ENCODE measurements at places on chromosomes 4 and X.
A peak's percentile ranks its signal among the peaks of the same experiment; 100 is the strongest.

- no peak for DNase-seq
Observed at GRCh38 chr4:132827522-132827921, 321.6 kb upstream of the PCDH10 start.

DNA sequence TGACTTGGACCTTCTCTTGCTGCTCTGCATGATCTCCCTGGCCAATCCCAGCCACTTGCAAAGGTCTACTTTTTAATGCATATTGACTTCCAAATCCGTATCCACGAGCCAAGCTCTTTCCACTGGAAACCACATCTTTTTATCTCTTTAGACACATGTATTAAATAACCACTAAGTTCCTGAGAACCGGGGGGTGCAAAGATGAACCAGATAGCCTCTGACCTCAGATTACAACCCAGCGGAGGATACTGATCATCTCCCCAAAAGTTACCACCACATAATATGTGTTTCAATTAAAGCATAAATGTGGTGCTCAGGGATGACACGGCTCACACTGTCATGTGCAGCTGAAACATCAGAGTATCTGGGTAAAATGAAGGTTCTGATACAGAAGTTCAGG is 40.4 kb upstream of the FAM9B start:
- no peak for DNase-seq

DNA sequence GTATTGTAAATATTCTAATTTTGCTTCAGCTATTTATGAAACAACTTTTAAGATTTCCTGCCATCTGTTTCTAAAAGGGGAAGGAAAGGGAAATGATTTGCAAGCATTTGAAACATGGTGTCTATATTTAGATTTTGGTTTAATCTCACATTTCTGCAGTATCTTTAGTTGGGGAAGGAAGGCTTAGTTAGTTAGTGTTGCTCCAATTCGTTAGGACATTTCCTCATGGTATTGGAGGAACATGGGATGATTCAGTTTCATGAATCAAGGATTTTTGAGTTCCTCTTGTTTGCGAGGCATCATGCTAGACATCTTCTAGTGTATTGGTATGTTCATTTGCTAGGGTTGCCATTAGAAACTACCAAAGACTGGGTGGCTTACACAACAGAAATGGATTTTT is 20.5 kb upstream of the TMEM192 start:
- DNase-seq: no peak

- DNase-seq: no peak
Observed at GRCh38 chr4:103054030-103054429, 22.5 kb downstream of the SLC9B2 start.

- DNase-seq: no peak
Observed at GRCh38 chr4:136203199-136203598, 1329.1 kb downstream of the PCDH18 start.

DNA sequence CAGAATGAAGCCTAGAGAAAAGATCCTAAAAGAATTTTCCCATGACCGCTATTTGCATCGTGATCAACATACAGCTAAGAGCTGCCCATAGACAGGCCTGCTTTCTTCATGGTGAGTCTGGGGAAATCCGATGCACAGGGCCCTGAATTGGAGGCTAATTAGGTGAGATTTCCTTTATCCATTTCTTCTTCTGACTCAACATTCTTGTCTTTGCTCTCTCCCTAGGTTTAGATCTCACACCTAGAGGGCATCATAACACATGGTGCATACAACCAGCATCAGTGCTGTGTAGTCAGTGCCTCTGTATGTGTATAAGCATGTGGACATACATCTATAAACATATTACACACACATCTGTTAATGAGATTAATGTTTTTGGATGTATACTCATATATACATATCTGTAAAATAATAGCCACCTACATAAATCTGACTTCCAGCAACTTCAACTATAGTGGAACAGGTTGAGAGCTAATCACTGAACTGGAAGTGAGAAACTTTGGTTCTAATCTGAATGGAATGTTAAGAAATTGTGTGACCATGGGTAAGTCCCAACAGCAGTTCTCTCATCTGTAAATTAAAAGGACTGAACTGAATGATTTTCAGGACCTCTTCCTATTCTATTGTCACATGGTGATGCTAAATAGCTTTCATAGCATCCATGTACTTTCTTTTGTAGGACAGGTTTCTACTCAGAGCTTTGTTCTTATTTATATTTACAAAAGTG is 17.5 kb downstream of the GATB start:
- peak; percentile 43 for DNase-seq

DNA sequence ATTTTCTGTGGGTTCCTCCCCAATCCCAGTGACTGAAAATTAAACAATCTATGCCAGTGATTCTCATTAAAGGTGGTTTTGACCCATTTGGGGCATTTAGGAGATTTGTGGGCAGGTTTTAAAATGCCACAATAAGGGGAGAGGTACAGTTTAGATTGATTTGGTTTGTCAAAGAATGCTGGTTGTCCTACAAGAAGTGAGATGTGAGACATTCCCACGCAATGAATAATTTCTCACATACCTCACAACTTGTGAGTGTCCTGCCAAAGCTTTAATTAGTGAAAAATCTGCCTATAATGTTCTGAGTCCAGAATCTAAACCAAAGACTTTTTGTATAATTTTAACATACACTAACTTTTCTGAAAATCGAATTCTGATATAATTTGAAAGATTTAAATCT is 199.4 kb downstream of the MAPK10 start:
- DNase-seq: no peak

DNA sequence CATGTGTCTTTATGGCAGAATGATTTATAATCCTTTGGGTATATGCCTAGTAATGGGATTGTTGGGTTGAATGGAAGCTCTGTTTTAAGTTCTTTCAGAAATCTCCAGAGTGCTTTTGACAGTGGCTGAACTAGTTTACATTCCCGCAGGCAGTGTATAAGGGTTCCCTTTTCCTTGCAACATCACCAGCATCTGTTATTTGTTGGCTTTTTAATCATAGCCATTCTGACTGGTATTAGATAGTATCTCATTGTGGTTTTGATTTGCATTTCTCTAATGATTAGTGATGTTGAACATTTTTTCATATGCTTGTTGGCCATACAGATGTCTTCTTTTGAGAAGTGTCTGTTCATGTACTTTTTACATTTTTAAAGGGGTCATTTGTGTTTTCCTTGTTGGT is 129.8 kb downstream of the TBCK start:
- DNase-seq: no peak

DNA sequence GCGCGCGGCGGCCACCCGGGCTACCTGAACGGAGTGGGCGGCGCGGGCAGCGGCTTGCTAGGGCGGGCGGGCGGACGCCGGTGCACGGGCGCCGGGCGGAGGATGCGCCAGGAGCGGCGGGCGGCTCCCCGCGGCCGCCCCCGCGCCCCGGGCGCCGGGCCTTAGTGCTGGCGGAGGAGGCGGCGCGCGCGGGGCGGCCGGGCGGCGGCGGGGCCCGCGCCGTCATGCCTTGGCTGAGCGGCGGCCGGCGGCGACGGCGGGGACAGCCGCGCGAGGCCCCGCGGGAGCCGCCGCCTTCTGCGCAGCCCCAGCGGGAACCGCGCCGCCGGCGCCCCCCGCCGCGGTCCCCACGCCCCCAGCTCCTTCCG is 48.2 kb downstream of the CLDN34 start:
- DNase-seq: no peak

GRCh38 chrX:68889249-68889648 is 60.4 kb downstream of the EFNB1 start:
- no peak for DNase-seq

DNA sequence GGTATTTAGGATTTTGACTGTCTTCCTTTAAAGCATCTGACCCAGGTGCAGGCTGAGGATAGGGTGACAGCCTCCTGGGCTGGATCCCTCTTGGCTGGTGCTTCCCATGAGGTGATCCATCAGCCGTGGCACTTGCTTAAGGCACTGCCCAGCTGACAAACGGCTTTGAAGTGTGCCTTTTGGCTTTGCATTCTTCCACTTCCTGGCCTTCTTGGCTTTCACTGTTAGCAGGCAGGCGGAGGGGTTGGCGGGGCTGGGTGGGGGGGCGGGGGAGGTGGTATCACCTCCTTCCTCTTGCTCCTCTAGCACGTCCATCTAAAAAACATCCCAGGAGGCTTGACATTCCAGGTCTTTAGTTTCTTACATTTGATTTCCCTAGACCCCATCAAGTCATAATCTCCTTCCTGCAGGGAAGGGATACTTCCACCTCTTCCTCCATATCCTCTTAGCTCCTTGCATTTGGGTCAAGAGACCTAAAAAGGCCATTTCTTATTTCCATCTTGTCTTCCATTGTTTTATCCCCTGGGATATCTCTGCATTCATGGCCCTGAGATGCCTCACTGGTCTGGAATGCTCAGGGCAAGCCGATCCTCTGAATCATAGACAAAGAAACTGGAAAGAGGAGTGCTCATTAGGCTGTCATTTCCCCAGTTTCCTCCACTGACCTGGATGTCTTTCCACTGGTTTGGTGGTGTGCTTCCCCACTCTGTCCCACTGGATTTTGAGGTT is 11.3 kb upstream of the APLN start:
- peak; percentile 48 for DNase-seq

DNA sequence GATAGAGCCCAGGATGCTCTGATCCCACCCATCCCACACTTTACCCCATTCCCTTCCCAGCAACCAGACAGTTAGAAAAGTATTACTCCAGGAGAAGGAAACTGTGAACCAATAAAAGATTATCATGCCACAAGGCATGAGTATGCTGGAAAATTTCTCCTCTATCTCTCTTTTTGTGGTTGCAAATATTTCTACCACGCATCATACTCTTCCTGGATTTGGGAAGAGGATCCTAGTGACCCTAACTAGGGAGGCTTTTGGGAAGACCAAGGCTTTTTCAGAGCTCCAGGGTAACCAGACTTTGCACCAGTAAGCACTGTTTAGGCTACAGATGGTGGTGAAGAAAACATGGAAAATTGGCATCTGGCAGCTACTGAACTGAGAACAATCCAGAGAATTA is 257.6 kb upstream of the CLNK start:
- no peak for DNase-seq

GRCh38 chr4:10478621-10479020 is 21.4 kb upstream of the ZNF518B start:
- no peak for DNase-seq

DNA sequence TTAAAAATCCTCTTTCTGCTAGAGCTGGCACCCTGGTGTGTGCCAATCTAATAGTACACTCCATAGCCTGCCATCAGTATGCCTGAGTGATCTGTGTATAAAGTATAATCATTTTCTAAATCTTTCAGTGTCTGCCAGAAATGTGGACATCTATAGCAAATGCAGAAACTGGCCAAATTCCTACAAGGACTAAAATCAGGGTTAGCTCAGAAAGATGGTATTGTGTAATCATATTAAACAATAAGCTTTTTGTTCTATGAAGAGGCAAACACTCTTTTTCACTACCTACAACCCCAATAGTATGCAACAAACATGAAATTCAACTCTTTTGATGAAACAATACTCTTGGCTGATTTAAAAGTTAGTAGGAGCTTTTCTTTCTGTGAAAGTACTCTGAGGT is 7.7 kb upstream of the TXLNG start:
- no peak for DNase-seq

GRCh38 chr4:173420324-173420752 is 21.4 kb upstream of the SCRG1 start:
- no peak for DNase-seq

GRCh38 chr4:27176400-27176799 is 315.8 kb downstream of the STIM2 start:
- DNase-seq: no peak

- no peak for DNase-seq
Observed at GRCh38 chr4:52619591-52619931, 39.5 kb downstream of the USP46 start.

DNA sequence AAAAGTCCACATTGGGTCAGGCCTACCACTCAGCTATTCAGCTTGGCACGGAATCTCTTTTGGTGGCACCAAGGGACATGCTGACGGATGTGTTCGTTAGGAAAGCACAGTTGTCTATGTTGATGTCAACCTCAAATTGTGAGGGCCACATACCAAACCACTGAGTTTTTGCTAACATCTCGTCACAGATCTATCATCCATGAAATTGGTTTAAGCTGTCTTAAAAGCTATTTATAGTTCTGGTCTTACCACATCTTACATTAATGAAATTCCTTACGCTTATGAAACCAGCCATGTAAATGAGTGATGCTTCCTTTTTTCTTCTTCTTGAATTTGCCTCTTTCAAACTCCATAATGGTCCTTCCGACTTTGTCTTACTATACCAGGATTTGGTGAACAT is 101.5 kb downstream of the MGST2 start:
- DNase-seq: peak; percentile 87

GRCh38 chr4:142329313-142329712 is 516.8 kb downstream of the INPP4B start:
- no peak for DNase-seq

GRCh38 chr4:47531241-47531953 is 46.3 kb downstream of the ATP10D start:
- peak; percentile 79 for DNase-seq

- DNase-seq: no peak
Observed at GRCh38 chr4:134935320-134935719, 733.7 kb upstream of the PABPC4L start.

DNA sequence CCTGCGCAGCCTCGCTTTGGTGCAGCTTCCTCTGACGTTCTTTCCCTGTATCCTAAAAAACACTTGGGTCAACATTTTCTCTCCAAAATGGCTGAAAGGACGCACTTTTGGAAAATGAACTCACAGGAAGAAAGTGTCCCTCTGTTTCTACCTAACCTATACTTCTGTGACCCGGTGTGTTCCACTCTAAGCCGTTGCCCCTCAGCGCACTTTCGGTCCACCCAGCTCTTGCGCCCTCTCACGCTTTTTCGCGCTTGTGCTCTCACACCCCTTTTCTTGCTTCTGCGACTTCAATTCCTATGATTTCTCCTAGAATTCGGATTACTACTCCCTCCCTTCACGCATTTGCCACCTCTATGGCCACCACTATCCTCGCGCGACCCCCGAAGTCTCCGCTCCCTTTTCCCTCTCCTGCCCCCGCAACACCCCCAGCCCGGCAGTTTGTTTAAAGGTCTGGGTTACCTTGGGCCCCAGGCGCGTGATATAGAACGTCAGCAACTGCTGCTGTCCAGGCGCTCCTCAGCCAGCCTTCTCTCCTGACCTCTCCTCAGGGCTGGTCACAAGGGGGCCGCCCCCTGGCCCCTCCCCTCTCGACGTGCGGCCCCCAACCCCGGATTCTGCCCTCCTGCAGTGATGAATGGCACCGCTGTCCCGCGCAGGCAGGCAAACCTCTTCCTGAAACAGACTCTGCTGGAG is at the start of gene USP51:
Gene USP51, minus strand, starts transcription at position 535 of the 696 bp plus-strand sequence. CDS start 909 bp downstream, outside the sequence.
- DNase-seq: no peak
